ENCODE measurements at places on chromosomes 16 and 17.

DNA sequence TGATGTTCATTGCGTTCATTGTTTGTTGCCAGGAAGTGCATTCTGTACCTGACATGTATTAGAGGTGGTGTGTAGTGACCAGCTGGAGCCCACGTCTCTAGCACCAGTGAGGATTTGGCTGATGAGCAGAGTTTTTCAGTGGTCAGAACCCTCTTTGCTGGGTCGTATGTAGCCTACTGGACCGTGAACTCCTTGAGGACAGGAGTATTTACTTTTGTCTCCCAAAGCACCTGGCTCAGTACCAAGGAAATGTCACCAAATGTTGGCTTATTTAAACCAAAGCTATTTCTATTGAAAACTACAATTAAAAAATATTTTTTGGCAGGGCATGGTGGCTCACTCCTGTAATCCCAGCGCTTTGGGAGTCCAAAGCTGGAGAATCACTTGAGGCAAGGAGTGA, 262.7 kb downstream of the SNX29 start:
- no peak for DNase-seq

DNA sequence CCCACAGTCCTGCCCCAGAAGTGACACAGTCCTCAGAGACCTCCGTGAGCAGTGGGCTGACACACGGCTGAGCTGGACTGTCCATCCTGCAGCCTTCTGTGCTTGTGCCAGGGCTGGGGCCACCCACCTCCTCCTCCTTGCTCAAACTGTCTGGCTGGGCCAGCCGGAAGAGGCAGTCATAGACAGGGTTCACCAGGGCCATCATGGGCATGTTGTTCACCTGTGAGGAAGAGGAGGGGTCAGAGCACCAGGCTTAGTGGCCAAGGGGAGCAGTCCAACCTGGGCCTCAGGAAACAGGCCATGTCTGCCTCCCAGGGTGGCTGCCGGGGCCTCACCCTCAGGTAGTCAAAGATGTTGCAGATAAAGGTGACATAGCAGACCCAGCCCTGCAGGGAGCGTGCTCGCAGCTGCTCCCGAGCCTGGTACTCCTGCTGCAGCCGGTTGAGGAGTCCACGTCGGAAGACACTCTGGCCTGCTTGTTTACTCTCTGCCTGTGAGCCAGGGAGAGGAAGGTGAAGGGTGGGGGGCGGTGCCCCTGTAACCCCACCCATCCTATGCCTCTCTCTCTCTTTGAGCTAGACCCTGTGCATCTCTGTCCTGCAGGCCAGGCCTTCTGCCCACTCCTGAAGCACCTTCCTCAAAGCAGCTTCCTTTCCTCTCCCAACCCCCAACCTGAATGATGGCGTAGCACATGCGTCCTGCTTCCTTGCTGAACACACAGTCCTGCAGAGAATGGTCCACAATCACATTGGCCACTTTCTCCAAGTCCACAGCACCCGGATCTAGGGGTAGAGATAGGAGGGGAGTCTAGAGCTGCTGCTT, 3.4 kb downstream of the MIF4GD start:
- peak; percentile 76 for DNase-seq

DNA sequence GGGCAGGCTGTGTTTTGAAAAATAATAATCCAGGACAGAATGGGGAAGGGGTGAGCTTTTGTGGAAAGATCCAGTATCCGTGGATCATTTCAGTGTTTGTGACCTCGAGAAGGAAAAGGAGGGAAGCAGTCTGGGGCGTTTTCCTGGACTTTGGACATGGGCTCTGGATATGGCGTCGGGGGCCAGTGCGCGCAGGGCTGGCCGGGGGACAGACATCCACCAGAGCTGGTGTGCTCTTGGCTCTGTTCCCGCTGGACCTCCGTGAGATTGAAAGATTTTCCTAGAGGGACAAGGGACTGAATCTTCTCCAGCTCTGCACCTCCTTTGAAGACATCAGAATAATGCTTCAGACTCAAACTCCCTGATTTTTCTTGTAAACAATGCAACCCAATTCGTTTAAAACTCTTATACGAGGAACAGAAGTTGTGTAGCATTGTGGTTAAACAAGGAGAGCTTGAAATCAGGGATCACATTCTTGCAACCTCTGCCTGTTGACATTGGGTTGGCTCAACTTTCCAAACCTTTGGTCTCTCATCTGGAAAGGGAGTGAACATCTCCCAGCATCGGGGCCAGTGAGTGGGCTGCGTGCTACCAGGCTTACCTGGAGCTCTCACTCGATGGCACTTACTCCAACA, 75.9 kb downstream of the C16orf95 start:
- DNase-seq, result no peak

DNA sequence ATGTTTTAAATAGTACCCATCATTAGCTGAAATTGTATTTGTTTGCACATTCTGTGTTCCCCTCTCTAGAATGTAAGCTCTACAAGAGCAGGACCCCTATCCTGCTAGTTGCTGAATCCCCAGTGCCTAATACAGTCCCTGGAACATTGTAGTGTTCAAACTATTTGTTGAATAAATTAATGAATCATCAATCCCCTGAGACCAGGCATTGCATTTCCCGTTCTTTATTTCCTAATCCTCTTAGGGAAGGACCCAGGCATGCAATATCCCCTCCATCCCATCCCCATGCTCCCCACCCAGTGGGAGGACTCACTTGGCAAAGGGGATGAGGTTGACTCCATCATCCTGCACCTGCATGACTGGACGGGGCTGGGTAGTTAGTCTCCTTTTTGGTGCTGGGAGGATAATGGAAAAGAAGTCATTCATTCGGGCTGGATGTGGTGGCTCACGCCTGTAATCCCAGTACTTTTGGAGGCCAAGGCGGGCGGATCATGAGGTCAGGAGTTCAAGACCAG, 3.2 kb downstream of the INCA1 start:
- DNase-seq, result no peak

GRCh38 chr17:80026359-80027042, 9.2 kb downstream of the TBC1D16 start:
- DNase-seq, result no peak

- DNase-seq, result no peak
Measured at GRCh38 chr16:64455275-64455674, 666.6 kb downstream of the CDH11 start.

DNA sequence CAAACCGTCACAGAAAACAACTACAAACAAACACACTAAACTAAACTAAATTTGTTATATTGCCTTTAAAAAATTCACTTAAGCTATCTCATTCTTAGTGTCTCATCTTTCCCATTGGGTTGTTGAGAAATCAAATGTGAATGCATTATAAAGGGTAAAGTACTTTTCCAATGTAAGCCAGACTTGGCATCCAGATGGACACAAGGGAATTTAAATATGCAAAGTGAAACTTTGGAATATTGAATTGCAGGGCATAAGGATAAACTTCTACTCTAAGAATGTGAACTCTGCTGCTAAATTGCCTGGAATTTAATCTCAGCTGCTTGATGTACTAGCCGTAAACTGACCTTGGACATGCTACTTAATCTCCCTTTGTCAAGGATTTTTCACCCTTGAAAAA, 1554.6 kb downstream of the CDH8 start:
- no peak for DNase-seq

GRCh38 chr17:57744195-57745170, 616 bp downstream of the CCDC182 start:
- DNase-seq, result no peak

DNA sequence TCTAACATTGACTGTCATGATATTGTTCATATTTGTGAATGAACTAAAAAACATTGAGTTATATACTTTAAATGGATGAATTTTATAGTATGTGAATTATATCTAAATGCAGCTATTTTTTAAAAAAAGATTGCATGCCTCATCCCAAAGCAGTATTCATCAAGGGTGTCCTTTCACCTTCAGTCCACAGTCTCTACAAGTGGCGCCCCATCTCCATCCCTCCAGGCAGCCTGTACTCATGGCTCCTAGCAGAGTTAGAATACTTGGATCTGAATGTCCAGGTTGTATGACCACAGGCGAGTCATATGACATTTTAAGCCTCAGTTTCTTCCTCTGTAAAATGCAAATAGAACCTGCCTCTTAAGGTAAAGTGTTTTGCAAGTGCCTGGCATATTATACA, 69.8 kb downstream of the TMEM100 start:
- DNase-seq, result no peak

DNA sequence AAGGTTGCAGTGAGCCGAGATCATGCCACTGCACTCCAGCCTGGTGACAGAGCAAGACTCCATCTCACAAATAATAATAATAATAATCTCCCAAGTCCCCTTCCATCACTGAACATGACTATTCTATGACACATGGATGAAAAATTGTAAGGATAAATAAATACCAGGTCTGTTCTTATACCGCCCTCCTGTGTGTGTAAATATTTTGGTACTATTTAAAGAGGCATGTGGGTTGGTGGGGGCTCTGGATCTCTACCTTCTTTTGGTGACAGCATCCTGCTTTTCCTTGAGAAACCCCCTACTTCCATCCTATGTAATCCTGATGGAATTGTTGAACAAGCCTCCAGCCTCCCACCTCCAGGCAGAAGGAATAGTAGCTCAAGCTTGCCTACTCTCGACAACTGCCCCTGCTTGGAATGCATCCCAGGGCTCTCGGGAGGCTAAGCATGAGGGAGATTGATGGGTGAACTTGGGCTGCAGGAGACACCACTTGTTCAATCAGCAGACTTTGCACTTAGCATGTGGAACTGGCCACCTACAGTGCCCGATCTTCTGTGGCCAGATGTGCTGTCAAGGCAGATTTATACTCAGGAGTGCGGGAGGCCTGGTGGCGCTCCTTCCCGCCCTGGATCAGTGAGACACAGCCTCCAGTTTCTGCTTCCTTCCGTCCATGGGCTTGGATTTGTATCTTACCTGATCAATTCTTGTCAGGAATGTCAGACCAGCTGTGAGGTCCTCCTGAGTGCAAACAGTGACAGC, 287.4 kb downstream of the SLC39A11 start:
- no peak for DNase-seq

GRCh38 chr16:67657751-67658518, 2.1 kb downstream of the ACD start:
- no peak for DNase-seq

DNA sequence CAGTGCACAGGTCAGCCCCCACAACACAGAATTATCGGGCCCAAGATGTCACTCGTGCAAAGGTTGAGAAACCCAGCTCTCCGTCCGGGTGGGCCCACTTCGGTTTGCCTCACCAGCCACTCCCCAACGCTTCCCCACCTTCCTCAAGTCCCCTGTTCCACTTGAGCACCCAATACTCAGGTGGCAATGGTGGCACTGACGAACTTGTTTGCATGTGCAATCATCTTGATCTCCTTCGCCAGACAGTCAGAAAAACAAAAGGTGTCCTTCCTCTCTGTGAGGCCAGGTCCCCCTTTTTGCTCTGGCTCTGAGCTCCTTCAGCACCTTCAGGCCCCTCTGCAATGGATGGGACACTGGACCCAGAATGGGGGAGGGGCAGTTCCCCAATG, 3.7 kb downstream of the GGA2 start:
- DNase-seq, result no peak

DNA sequence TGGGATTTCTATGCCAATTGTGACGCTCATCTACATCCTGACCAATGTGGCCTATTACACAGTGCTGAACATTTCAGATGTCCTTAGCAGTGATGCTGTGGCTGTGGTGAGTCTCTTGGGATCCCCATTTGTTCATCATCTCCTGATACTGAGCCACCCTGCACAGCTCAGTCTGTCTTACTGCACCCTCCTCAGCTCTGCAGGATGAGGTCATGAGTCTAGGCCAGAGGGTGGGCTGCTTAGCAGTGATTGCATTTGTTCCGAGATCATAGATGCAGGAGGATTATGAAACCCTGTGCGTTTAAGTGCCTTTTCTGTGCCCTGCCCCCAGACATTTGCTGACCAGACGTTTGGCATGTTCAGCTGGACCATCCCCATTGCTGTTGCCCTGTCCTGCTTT, 19.5 kb downstream of the SLC7A6OS start:
- DNase-seq, result no peak

GRCh38 chr16:53415504-53415903, 18.8 kb upstream of the RBL2 start:
- DNase-seq, result no peak

DNA sequence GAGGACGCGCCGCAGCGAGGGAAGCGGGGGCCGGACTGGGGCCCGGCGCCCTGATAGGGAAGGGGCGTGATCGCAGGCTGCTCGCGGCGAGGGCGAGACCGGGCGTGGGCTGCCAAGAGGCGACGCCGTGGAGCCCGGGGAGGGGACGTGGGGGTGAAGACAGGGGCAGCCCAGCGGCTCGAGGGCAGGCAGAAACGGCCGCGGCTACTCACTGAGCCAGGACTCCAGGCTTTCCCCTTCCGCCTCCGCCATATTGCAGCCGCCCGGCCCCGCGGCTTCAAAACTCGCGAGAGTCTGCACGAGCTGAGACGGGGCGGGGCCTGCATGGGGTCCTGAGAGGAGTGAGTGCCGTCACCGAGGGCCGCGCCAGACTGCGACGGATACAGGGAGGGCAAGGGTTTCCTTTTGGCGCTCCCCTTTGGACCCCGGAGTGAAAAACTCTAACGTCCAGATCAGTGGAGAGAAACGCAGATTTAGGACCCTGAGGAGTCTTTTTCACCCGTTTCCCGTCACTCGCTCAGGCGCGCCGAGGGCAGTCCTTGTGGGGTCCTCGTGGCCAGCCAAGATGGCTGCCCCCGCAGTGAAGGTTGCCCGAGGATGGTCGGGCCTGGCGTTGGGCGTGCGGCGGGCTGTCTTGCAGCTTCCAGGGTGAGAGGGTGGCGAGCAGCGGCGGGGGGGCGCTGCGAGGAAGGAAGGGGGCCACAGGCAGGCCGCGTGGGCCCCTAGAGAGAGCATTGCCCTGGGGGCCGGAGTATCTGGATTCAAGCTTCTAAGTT, at the start of the genes GGA3 and MRPS7:
Gene GGA3 (minus strand): TSS at position 271 of the 776 bp plus-strand sequence. CDS start 19 bp downstream, at position 252.
Gene MRPS7 (plus strand): TSS at position 544 of the 776 bp plus-strand sequence. CDS start 22 bp downstream, at position 566.
- DNase-seq, result peak; percentile 96
